GM12892 (cell line): ENCODE measurements at places on chromosomes 5 and 9.
A peak's percentile ranks its signal among the peaks of the same experiment; 100 is the strongest.

GRCh38 chr5:124583469-124584350, 162.7 kb downstream of the ZNF608 start:
- peak; percentile 19 for DNase-seq

DNA sequence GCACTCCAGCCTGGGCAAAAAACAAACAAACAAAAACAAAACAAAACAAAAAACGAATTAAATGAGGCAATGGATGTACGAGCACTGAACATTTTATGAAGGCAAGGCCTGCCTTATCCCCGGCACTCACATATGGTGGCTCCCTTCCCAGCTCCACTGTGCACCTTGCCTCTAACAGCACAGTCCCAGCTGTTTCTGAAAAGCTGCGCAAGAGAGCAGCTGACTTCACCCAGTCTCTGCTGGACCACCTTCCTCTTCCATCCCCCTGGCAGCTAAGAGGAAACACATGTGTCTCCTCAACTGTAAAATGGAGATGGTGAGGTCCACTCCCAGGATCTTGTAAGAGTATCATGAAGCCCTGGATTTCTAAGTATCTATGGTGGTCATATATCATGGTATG, 100.7 kb downstream of the KLF4 start:
- no peak for DNase-seq

- no peak for DNase-seq
Observed at GRCh38 chr5:146179696-146180095, 2.8 kb downstream of the LARS1 start.

GRCh38 chr9:114157516-114158176, 2.3 kb downstream of the COL27A1 start:
- no peak for DNase-seq

- no peak for DNase-seq
Observed at GRCh38 chr9:107422189-107423185, 67.1 kb downstream of the KLF4 start.

DNA sequence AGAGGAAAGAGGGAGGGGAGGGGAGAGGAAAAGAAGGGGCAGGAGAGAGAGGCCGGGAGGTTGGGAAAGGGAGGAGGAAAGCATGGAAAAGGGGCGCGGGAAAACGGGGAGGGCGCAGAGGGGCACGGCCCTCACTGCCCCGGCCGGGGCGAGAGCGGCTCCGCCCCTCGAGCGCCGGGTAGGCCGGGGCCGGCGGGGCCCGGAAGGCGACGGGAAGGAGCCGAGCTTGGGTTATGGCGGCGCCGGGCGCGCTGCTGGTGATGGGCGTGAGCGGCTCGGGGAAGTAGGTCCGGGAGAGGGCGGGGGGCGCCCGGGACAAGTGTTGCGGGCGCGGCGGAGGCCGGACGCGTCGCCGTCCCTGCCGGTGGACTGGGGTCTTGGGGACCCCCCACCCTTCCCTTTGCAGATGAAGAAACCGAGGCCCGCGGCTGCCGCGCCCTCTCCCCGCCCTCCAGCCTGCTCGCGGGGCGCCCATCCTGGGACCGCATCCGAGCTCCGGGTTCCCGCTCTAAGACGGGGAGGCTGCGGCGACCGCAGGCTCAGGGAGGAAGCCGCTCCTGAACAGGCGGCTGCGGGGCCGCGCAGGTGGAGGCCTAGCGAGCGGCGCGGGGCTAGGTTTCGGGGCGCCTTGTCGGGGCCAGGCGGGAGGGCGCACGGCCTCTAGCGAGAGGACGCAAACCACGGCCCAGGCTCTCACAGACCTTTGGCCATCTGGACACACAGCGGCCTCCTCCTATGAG, at the start of gene IDNK:
TSS of gene IDNK (plus strand) at position 205 of the 740 bp plus-strand sequence. CDS start at position 234, 29 bp downstream.
- DNase-seq: peak; percentile 61
